ENCODE measurements at places on chromosomes 11 and 22.
A peak's percentile ranks its signal among the peaks of the same experiment; 100 is the strongest.

DNA sequence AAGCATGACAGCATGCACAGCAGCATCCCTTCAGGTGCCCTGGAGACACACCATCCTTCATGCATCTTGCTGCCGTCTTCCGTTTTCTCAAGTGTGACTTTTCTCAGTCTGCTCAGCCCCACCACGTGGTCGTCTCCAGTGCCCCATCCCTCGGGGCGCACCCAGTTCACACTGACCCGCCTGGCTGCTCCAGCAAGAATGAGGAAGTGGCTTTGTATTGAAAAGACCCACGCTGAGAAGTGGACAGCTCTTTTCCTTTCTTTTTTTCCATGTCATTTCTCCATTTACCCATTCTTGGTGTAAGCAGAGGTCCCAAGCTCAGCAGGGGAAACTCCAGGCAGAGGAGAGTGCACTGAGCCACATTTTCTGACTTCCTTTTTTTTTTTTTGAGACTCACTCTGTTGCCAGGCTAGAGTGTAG, 14.5 kb downstream of the SERPINH1 start:
- DNase-seq = no peak

DNA sequence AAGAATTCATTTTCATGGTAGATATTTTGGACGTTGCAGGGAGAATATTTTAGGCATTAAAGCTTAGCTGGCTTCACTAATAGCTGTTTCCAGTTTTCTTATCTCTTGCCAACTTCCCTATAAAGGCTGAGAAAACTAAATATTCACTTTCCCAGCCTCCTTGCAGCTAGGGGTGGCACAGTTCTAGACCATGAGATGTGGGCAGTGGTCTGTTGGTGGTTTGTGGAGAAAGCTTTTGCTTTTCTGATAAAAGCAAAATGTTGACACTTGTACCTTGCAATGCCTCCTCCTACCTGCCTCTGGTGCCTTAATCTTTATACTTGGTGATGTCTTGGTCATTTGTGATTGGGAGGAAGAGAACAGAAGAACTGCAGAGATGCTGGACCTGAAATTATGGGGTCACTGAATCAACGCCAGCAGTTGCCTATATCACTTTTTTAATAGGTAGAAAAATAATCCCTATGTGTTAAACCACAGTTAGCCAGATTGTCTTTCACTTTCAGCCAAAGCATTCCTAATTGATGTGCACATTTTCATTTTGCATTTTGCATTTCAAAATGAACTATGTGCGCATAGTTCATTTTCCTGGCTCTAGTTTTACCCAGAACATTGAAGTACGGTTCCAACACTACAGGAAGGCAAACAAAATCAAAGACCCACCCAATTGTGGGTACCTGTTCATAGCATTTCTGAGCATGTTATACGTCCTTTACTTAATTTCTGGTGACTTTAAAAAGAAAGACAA, 24.9 kb upstream of the ABTB2 start:
- DNase-seq = no peak

DNA sequence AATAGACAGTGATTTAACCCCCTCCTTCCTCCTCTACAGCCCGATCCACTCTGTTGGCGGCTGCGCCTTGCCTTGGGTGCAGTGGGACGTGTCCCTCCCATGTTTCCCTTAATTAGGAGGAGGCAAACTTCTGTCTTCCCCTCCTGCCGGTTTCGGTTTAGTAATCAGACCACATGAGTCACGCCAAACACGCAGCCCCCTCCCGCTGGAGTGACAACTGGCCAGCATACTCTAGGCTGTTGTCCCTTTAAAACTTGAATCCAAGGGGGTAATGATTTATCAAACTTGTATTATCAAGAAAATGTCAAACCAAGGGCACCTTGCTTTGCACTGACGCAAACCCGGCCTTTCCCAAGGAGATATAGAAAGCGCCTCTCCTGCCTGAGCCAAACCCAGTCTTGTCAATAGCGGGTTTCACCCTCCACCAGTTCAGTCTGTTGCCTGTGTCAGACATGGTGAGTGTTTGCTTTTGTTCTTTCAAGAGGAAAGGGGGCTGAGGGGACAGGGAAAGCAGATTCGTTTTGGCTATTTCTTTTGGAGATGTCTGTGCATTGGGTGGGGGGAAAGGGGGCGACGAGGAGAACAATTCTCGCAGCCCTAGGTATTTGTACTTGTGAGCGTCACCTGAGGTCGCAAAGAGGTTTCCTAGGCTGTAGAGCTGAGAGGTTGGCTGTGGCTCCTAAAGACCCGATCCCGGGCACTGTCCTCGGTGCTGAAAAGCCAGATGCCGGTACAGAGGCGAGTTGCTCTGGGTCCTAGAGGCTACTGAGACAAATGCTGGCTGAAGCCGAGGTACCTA, at the start of gene SLC6A5:
SLC6A5 (plus strand) TSS at position 388 of the 799 bp plus-strand sequence; CDS start at position 453, 65 bp downstream.
- no peak for DNase-seq

GRCh38 chr11:117314840-117315239, 1.2 kb downstream of the BACE1 start:
- no peak for DNase-seq

GRCh38 chr11:85540181-85540580, 87.0 kb downstream of the DLG2 start:
- no peak for DNase-seq

DNA sequence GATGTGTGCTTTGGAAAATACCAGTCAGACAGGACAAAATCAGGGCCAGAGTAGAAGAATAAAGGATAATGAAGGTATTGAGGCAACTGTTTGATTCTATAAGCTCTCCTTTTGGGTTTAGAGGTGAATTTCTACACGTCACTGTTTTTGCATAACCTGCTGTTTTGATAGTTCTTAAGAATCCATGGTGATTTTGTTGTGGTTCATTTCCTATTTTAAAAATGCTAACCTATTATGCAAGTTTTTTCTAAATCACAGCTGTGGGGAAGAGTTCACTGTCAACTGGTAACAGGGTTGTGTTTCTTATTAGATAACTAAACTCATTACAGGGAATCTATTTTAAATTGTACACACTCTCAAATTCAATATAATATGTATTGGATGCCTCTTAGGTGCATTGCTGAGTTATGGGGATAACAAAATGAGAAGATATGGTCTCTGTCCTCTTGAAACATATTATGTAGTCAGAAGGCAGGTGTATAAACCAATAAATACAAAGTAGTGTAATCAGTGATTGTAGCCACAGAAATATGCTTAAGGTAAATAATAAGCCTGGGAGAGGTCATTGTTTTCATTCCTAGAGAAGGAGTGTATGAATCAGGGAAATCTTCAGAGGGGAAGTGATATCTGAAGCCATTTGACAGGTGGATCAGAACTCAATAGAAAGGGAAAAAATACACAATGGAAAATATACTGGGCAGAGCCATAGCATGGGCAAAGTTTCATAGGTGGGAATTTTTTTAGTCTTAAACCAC, 192.5 kb downstream of the FAT3 start:
- no peak for DNase-seq

GRCh38 chr11:126175393-126175792, 36.1 kb downstream of the RPUSD4 start:
- DNase-seq = no peak

- peak; percentile 88 for DNase-seq
Measured at GRCh38 chr11:75195167-75195962, 44.5 kb downstream of the SLCO2B1 start.

DNA sequence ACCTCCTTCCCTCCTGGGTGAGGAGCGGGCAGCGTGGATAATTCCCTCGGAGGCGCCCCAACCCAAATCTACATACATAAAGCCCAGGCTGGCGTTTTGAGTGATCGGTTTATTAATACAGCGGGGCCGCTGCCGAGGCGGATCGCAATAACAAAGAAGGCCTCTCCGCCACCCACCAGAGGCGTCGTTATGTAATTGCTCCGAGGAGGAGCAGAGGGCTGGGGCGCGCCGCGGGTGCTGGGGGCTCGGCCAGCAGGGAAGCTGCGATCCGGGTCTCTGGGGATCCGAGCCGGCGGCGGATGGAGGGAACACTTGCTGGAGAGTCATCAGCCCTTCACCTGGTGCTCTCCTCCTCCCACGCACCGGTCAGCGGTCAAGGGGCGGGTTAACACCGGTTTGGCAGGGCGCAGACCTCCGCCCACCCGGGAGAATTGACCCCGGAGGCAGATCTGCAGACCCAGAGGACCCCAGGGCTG, 6.4 kb upstream of the TP53I11 start:
- no peak for DNase-seq

Data from NCI-H446 (cell line).